Urothelium cell line (cell line): ENCODE measurements at places on chromosomes 2 and 18.

DNA sequence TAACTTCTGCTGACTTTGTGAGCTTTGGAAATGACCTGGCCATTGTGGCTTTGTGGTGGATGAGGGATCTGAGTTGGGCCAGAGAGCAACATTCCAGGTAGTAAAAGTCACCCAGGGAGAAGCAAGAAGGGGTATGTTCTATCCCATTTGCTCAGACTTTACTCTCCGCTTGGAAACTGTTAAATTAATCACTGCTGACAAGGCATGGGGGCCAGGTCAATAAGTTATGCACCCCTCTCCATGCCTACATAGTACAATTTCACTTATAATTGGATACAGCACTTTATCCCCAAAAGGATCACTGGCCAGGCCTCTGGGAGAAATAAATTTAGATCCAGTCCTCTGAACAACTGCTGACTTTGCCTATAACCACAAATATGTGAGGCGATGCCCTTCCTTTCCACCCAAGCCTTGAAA is 92.1 kb downstream of the RPRM start:
- DNase-seq, result peak; percentile 66

- DNase-seq, result no peak
Measured at GRCh38 chr2:47737-48136, 1.4 kb upstream of the FAM110C start.

DNA sequence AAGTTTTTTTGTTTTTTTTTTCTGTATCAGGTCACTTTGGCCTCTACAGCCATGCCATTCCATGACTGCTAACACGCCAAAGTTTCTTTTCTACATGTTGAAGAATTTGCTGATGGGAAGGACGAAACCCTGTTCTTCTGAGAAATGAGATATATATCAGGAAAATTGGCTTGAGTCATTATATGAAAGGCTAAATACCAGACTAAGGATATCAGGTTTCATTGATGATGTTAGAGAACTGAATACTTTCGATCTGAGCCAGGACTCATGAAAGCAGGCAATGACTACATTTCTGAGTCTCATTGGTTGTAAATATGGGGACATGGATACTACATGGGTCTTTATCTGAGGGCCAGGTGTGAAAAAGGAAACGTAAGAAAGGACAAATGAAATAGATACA is 181.4 kb downstream of the OSR1 start:
- DNase-seq, result no peak

DNA sequence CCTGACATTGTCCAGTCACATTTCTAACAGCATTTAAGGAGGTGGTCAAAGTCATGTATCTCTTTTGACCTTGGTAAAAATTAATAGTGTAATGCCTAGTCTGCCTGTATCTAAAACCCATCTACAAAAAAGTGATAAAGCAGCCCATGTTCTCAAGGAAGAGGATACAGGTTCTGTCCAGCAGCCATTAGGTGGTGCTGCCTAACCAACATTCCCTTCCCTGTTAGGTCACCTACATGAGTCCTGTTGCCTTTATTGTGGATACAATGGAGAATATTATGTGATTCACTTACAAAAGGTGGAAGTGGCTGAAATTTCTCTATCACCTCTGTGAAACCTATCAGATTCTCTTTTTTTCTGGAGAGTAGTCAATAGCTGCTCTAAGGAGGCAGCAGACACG is 52.5 kb downstream of the AQP4 start:
- peak; percentile 28 for DNase-seq

DNA sequence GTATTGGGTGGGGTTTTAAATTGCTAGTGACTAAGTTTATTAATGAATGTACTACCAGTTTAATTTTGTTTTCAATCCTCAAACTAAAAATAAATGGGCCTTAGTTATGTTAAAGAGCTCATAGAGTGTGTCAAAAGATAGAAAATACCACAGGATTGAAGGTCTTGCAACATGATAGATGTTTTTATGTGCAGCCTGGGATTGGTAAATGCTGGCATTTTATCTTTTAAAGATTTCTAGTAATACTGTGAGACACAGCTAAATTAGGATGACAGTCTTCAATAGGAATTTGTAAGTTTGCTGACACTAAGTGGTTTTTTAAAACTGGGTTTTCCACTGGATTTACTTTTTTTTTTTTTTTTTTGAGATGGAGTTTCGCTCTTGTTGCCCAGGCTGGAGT is 122.3 kb downstream of the HAUS1 start:
- DNase-seq, result no peak

GRCh38 chr2:21890041-21890440 is 766.3 kb downstream of the TDRD15 start:
- DNase-seq, result no peak

DNA sequence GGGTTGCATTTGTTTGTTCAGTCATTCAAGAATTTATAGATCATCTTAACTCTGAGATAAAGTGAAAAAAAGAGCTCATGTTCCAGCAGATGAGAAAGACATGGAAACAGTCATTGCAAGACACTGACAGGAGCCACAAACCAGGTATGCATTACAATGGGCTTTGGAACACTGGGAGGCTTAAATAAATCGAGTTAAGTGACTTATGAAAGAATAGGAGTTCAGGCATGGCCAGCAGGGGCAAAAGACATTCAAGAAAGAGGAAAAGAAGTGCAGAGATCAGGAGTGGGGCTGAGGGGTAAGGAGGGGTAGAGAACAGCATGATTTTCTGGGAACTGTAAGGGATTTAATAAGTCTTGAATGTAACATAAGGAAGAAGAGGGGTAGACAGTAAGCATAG is 121.2 kb upstream of the EPC2 start:
- no peak for DNase-seq

DNA sequence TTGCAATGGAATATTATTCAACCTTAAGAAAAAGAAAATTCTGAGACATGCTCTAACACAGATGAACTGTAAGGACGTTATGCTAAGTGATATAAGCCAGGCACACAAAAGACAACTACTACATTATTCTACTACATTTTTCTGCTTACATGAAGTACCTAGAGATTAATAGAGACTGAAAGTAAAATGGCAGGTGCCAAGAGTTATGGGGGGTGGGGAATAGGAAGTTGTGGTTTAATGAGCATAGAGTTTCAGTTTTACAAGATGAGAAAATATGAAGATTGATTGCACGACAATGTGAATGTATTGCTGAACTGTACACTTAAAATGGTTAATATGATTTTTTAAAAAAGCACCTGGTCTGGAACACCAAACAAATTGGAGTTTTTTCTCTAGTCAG is 1231.6 kb upstream of the DDX18 start:
- DNase-seq, result no peak

DNA sequence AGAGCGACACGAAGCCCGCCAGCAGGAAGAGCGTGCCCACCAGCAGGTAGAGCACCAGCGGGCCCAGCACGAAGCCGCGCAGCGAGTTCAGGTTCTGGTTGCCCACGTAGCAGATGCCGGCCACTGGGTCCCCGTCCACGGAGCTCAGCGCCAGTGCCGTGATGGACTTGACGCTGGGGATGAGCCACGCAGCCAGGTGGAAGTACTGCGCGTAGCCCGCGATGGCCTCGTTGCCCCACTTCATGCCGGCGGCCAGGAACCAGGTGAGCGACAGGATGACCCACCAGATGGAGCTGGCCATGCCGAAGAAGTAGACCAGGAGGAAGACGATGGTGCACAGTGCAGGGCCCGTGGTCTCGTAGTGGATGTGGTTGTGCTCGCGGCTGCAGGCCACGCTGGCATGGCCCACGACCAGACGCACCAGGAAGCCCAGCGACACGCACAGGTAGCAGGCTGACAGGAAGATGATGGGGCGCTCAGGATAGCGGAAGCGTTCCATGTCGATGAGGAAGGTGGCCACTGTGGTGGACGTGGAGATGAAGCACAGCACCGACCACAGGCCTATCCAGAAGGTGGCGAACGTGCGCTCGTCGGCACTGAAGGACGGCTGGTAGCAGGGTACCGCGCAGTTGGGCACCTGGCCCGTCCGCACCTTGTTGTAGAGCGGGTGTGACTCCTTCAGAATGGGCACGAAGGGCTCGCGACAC is 2.1 kb downstream of the FZD5 start:
- no peak for DNase-seq

DNA sequence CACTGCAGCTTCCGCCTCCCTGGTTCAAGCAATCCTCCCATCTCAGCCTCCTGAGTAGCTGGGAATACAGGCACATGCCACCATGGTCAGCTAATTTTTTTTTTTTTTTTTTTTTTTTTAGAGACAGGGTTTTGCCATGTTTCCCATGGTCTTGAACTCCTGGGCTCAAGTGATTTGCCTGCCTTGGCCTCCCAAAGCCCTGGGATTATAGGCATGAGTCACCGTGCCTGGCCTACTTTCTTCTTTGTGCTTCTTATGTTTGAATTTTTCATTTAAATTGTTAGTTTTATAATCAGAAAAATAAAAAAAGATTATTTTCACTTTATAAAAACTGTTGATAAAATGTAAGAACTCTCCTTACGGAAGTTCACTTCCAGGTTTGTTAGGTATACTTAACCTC is 101.5 kb upstream of the LPIN2 start:
- no peak for DNase-seq

DNA sequence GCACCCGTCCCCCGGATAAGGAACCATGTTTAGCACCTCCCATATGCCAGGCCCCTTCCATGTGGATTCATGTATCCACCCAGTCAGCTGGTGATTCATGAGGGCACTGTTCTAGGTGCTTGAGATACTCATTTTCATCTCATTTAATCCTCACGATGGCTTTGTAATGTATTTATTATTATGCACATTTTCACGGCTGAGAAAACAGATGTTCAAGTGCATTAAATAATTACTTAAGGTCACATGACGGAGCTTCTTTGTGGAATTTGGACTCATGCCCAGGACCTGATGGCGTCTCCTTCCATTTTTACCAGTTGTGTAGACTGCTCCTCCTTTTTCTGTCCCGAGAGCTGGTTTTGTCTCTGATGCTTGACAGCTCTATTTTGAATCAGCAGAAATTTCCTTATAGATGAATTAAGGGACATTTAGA is 72.2 kb upstream of the RBM44 start:
- no peak for DNase-seq

DNA sequence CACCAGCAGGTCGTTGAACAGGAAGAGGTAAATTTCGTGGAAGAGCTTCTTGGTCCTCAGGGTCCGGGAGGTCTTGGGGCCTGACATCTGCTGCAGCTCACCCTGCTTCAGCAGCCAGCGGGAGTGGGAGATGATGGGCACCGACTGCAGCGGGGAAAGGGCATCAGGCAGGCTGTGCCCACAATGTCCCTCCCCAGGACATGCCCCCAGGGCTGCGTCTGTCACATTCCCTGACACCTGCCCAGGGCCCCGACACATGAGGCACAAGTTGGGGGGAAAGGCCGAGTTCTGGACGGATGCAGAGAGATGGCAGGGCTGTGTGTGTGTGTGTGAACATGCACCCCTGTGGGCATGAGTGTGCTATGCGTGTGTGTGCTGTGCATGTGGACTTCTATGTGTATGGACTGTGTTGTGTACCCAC is 13.9 kb downstream of the SNORC start:
- no peak for DNase-seq

GRCh38 chr2:198692907-198693510 is 764.7 kb downstream of the SATB2 start:
- no peak for DNase-seq

- no peak for DNase-seq
Measured at GRCh38 chr2:151771599-151772358, 37.5 kb upstream of the NEB start.

DNA sequence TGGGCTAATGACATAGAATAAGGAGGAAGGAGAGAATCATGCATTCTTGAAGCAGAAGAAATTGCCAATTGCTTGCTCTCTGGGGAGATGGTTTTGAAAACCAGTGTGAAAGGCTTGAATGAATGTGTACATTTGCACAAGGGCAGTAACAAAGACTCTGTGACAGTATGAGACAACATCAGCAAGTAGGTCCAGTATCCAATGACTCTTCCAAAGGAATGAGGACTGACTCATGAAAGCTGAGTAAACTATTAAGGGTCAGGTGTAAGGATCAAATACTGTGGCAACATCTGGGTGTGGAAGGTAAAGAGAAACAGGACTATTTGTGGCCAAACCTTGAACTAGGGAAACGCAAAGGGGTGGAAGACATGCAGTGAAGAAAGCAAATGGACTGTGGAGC is 886.0 kb upstream of the CHAC2 start:
- DNase-seq, result peak; percentile 12

DNA sequence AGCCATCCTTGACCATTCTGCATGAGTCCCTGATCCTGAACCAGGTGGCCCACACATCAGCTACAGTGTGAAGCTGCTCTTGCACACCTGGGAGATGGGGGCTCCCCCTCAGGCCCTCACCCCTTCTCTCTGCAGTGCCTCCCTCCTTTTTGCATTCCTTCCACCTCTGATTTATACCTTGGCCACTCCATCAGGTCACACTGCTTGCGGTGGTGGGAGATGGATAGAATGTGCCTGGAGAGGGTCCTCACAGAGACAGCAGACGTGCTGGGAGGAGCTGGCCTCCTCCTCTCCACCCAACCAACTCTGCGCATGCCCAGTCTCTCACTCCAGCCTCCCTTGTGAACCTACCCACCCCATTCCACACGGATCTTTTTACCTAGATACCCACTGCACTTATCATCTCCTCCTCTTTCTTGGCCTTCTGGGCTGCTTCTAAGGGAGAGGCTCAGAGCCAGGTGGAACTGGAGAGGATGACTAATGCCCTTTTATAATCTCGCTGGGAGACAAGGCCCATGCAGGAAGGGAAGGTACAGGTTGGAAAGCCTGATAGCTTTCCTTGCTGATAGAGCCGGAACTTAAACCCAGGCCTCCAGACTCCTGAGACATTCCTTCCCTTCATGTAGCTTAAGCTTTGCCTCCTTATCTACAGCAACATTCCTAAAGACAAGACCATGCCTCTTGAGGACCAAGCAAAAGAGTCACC is 205.1 kb downstream of the ZBTB7C start:
- DNase-seq, result no peak
